ENCODE measurements at places on chromosomes 16 and 17. TPM values are rescaled to one million over a fixed set of nuclear protein-coding genes. Genes with fewer than 3 reads are reported as not detected.

HBQ1 gene
- total RNA-seq, result 7.3 TPM

CD68 gene
- 27.0 TPM for total RNA-seq

CHD9NB gene
- 1.1 TPM for total RNA-seq

ABCA10 gene
- 0.10 TPM for total RNA-seq

CBFA2T3 gene
- total RNA-seq, result 0.77 TPM

TM4SF5 gene
- total RNA-seq, result 0.49 TPM

Data from A549 treated with AZD2906 at 1 μM for 4 hours (cell line).